ENCODE measurements at places on chromosomes 3 and 15.

DNA sequence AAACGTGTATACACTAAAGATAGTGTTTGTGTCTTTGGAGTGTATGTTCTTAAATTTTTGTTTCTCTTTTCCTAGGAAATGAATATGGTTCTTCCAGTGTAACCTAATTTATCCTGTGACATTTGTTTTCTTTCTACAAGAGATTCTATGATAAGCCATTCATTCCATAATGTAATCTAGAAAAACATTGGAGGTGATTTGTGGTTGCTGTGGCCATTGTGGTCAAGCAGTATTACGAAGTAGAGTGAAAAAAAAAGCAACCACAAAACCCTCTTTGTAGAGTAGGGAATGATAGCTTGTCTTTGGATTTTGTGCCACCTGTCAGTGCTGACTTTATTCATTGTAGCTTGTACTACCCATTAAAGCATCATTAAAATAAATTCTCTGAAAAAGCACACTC is 1209.6 kb downstream of the ZPLD1 start:
- no peak for DNase-seq

DNA sequence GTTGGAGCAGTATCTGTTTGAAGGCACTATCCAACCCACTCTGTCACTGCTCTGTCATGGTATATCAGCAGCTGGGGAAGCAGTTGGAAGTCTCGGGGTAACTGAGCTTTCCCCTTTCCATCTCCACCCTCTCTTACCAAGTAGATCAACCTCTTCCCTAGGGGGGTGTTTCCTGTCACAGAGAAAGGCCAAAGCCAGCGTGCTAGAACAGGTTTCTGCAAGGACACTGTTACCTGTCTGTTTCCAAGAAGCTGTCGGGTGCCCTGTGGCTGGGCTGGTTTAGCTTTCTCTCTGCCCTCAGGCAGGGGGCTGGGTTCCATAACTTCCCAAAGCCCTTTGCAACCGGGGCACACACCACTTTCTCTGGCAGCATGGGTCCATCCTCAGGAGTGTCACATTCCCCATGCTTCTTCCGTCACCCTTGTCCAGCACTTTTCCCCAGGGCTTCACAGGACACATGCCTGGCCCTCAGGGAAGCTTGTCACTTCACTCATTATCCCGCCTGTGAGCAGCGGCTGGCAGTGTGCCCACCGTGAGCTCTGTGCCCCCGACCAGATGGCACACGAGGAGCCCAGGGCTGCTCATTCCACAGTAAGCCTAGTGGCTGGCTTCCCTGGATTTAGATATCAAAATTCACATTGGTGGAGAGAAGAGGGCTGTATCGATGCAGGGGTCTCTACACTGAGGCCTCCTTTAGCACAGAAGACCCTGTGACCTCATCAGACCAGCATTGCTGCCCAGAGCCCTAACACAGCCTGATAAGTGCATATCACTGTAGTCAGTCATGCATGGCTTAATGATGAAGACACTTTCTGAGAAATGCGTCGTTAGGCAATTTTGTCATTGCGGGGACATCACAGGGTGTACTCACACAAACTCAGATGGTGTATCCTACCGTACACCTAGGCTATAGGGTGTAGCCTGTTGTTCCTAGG is 205.8 kb downstream of the SLCO3A1 start:
- no peak for DNase-seq

DNA sequence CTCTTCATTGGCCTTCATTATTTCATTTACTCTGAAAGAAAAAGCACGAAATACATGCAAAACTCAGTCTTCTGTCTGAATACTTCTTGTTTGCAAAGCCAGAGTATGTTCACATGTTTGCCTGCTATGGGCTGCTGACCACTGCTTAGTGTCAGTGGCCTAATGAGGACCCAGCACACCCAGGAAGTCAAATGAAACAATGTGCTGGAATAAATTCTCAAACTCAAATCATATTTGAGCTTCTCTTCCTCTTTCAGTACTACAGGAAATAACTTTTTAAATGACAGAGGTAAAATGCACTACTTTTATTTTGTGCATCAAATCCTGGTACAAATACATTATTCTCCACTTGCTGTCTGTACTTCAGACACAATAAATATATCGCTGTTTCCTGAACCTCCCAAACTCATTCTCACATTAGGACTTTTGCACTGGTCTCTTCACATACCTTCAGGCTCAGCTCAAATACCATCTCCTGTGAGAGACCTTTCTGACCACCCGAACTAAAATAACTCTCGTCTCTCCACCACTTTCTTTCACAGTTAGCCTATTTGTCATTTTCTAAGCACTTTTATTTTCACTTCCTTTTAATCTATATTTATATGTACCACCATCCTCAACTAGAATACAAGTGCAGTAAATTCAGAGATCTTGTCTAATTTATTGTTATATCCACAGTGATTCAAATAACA is 176.8 kb downstream of the TUSC7 start:
- DNase-seq = no peak

- DNase-seq = no peak
These were observed 28.9 kb downstream of the FSTL1 start for GRCh38 chr3:120421926-120422325.

GRCh38 chr3:145089337-145089736 is 1071.6 kb downstream of the PLOD2 start:
- no peak for DNase-seq

DNA sequence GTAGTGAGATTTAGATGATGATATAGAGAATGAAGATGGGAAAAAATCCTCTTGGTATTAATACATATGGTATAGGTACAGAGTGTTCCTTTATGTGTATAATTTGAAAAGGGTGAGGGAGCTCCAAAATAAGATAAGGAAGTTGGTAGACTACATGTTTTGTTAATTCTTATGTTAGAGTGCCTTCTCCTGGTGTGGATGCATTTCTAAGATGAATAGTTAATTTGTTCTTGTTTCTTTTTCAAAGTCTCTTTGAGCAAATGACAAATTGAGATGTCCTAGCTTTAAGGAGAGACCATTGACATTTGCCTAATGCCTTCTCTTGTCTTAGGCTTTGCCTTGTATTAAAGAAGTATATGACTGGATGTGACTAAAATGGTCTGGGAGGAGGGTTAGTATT is 34.1 kb downstream of the AKAP13 start:
- DNase-seq = peak; percentile 49

DNA sequence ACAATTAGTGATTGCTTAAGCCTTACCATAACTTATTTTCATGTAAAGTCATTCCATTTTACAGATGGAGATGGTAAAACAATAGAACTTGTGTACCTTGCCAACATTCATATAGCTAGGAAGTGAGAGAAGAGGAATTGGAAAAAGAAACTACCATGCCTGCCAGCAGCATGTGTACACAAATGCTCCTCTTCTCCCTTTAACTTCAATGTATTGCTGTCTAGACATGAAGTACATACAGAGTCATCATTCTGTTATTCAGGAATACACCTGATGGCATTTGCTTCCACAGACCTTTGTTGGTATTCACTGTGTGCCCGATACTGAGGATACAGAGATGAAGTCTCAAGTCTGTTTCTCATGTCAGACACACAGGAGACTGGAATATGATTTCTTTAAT is 7.1 kb upstream of the TMEM207 start:
- peak; percentile 11 for DNase-seq

GRCh38 chr15:61634837-61635236 is 405.7 kb upstream of the RORA start:
- no peak for DNase-seq

DNA sequence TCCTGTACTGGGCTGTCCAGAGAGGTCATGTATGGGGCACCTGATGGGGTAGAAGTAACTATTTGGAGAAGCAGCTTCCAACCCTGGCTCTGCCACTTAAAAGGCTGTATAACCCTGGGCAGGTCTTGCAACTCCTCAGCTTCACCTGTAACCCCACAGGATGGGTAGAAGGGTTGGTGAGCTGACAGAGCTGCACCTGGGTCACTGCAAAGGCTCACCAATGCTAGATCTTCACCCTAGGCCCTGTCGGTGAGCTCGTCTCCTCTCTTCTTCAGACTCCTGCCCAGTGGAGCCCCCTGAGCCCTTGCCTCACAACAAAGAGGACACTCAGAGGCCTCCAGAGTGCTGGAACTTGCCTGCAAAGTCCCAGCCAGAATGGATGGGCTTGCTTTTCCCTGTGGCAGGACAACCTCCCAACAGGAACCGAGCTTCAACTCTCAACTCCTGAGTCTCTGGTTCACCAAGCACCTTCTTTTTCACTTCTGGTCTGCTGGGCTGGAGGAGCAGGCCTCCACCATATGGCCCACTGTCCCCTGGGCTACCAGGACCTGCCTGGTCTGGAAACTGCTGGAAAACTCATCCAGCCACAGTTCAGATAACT is 45.9 kb downstream of the XXYLT1 start:
- DNase-seq = no peak

GRCh38 chr3:32592011-32592410 is 21.4 kb upstream of the DYNC1LI1 start:
- DNase-seq = no peak

DNA sequence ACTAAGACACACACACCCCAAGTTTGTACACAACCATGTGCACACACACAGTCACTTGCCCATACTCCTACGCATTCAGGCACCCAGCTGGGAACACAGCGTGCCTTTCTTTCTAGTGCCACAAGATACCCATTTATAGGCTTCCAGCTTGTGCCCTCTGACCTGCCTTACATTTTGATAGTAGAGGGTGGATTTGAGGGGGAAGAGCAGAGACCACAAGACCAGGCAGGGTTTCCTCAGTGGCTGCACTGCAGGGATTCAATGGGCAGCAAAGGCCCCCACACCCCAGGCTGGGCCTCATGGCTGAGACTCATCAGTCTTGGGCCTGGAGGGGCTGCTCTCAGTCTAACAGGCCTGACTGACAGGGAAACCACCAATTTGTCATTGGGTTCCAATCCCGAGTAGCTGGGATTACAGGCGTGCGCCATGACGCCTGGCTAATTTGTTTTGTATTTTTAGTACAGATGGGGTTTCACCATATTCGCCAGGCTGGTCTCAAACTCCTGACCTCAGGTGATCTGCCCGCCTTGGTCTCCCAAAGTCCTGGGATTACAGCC is 18.8 kb upstream of the ANKDD1A start:
- no peak for DNase-seq

DNA sequence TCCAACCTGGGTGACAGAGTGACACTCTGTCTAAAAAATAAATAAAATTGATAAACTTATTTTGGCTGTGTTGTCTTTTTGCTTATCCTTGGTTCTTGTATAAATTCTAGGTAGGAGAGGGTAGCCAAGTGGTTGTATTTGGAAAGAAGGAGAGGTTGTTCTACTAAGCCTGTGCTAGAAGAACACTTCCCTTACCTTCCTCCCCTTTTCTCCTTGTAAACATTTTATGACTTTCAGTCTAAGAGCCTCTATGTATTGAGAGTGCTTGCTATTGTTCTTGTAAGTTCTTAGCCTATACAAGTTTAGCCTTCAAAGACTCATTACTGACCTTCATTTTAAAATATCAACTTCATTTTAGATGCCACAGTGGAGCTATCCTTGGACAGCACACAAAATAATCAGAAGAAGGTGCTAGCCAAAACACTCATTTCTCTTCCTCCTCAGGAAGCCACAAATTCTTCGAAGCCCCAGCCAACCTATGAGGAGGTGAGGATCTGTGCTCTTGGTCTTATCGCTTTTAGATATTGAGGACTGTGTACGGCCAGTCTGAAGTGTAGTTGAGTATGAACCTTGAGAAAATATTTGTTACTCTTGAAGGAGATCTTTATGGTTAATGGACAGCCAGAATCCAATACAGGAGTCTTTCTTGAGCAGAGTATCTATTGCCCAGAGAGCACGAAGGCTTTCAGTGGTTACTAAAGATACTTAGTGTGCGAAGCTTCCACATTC is 22.1 kb downstream of the SNX1 start:
- no peak for DNase-seq

DNA sequence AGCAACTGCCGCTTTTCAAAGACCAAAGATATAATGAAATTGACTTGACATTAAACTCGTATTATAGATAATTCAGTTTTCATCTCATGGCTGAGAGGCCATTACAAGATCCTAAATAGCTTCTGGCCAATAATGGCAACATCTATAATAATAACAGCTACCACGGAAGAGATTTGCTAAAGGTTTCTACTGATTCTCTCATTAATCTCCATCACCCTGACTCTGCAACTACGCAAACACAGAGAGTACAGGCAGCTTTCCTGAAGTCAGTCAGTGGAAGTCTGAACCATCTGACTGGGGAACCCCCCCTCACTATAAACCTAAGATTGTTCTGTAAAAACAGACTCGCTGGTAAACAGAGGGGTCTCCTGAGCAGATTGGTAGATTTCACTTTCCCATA is 257.1 kb downstream of the MAGI1 start:
- no peak for DNase-seq

DNA sequence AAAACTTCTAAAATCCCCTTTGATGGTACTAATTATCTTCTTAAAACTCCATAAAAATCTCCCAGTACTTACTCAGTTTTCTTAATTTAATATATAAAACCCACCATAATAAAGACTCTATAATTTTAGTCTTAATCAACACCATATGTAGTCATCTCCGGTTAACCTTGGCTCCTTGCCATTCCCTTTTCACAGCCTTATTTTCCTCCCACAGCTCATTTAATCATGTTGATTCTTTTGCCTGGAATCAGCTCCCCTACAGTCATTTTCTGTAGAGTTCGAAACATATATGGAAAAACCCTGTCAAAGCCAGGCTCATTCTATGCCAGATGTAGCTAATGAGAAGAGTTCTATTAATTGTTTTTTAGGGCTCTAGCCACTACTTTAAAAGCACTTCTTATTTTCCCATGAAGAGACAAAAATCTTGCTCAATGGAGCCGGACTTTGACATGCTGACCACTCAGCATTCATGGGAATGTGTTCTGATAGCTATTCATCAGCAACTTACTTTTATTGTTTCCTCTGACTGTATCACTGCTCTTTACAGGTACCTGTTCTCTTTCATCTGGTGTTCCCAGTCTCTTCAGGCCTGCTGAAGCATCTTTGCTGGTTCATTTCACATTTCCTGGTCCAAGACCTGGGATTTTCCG is 573.4 kb downstream of the NAALADL2 start:
- no peak for DNase-seq

GRCh38 chr3:48588230-48588629 is 6.9 kb downstream of the COL7A1 start:
- DNase-seq = no peak

DNA sequence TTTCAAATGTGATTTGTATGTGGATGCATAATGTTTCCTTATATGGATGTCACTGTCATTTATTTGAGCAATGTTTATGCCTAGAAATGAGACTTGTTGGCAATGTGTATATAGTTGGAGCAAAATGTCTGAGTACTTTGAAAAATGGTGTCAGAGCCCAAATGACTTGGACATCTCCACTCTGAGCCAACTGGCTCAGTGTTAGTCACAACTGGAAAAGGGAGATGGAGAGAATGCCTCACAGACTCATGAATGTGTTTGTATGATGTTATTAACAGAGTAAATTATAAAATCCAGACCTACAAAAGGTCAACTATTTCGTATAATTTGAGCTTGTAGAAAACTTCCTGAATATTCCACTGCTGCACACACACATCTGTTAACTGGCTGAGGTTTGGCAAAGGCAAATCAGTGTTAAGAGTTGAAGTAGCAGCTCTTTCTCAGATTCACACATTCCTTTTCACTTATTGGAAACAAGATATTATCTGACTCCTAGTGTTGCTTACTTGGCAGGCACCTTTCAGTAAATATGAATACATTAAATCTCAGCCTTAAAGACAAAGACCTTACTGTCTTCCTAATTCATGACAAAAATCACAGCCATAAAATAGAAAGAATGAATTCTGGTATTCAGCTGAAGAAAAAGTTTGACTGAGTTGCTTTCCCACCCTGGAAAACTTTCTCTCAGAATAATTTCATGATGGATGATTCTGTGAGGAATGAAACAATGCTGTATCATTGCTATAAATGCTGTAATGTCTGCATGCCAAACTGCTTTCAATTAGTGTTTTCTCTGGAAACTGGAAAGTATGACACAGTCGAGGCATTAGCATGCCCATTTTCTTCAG is 27.0 kb downstream of the ADIPOQ start:
- no peak for DNase-seq
